ENCODE measurements at places on chromosomes 5 and 9. TPM values are rescaled to one million over a fixed set of nuclear protein-coding genes. Genes with fewer than 3 reads are reported as not detected.

DNA sequence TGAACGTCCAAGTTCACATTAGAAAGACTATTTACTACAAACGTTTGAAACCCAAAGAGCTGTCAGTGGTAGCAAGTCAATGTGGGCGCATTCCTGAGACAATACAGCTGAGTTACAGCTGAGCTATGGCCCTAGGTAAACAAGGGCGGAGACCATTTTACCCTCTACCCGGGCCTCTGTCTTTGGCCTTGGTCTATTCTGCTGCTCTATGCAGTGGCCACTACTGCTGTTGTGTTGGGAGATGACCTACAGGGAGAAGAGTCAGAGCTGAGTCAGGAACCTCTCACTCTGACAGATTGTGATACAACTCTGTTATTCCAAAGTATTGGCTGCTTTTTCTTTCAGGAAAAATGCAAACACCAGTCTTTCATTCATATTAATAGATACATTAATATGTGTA, 700.6 kb downstream of the SEMA5A start:
- peak; percentile 29 for DNase-seq

Gene RMI1
- total RNA-seq: 6.6 TPM

Gene LCN15
- not detected for total RNA-seq

Gene SH3TC2
- 9.3 TPM for total RNA-seq

- no peak for DNase-seq
Observed at GRCh38 chr9:93600504-93600903, 24.1 kb downstream of the PHF2 start.

Gene CBY3
- not detected for total RNA-seq

DNA sequence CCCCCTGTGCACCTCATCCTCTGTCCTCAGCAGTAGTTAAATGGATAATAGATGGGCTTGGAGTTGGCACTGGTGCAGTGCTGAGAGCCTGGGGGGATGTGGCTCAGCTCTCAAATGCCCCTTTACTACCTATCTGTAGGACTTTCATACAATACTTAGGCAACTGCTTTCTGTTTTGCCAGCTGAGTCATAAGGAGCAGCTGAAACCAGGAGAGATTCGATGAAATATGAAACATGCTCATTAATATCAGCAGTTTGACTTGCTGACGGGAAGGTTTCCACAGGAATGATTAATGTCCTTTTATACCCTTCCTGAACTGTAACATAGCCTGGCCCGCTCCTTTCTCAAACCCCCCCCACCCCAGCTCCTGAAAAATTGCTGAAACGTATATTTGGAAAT, 142.6 kb downstream of the SAXO1 start:
- DNase-seq: peak; percentile 44

Gene SHISAL2B
- not detected for total RNA-seq

DNA sequence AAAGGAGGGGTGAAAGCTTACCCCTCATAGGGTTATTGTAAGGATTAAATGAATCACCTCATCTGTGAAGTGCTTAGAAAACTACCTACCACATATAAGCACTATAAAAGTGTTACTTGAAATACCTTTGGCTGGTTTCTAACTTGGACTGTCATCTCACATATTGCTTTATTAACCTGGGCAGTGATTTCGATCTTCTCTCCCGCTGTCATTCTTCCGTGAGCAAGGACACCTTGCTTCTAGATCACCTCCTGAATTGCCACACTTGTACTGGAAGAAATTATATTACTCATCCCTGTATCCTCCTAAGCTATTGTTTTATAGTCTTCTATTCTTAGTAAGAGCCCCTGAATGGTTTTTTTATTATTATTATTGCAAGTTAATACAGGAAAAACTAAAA, 34.0 kb upstream of the GRAMD2B start:
- no peak for DNase-seq

DNA sequence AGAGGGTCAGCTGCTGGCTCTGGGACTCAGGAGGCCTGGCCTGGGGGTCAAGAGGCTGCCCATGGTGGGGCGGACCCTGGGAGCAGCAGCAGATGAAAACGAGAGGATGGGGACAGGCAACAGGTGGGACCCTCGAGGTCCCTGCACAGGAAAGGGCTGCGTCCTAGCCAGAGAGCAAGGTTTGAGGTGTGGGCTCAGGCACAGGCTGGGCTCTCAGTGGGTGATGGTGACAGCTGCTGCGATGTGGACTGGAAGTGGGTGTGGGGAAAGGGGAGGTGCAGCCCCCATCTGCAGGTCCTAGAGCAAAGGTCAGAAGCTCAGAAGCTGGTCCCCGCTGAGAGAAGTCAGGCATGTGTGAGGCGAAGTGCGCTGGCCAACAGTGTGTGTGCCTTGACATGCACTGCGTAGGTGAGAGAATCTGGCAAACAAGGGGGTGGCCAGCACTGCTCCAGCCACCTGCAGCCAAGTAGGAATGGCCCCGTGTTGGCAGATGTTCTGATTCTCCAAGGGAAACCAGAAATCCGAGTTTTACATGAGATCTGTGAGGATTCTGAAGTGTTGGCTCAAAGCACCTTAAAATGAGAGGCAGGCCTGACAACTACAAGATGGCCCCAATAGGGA, 85.7 kb downstream of the COL23A1 start:
- no peak for DNase-seq

DNA sequence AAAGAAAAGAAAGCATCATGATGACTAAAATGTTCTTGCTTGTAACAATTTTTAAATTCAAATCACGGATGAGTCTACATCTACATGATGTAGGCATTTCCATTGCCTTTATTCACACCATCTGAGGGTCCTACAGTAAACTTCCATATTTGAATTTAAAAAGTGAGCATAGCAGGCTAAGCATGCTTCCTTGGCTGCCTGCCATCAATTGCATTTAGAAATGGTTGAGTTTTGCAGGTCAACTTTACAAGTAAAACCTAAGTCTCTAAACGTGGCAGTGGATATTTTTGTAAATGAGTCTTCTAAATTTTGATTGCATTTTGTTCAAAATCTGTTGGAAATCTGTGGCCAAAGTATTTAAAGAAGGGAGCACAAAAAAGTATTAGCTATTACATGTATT, 136.5 kb upstream of the PTCH1 start:
- DNase-seq: no peak

Gene EPB41L4A
- total RNA-seq: under 0.01 TPM

DNA sequence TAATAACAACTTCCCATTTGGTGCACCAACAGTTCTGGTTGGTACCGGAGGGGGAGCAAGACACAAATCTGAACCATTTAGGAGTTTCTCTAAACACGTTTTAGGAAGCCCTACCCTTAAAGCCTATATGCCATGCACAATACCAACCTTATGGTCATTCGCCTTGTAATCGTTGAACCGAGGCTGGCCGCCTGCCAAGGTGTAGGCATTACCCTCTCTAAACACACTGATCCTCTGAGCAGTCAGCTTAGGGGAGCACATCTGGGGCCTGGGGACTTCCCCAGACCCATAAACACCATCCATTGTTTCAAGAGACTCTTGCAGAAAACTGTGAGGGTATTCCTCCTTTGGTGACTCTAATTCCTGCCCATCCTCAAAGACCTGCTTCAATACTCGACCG, 328 bp downstream of the GRXCR2 start:
- no peak for DNase-seq

Gene ROR2
- total RNA-seq: 0.12 TPM

Gene PCDHGA1
- 3.3 TPM for total RNA-seq

GRCh38 chr5:4570047-4570995, 569.8 kb upstream of the ADAMTS16 start:
- DNase-seq: peak; percentile 69

GRCh38 chr9:98555651-98556465, 152.9 kb downstream of the GABBR2 start:
- no peak for DNase-seq

GRCh38 chr5:33611877-33612276, 171.1 kb downstream of the TARS1 start:
- DNase-seq: peak; percentile 39

Gene BTNL3
- total RNA-seq: not detected

Gene SCGB3A2
- not detected for total RNA-seq

GRCh38 chr9:23162789-23163188, 663.3 kb downstream of the ELAVL2 start:
- DNase-seq: no peak

Gene PCDHB3
- 0.12 TPM for total RNA-seq

DNA sequence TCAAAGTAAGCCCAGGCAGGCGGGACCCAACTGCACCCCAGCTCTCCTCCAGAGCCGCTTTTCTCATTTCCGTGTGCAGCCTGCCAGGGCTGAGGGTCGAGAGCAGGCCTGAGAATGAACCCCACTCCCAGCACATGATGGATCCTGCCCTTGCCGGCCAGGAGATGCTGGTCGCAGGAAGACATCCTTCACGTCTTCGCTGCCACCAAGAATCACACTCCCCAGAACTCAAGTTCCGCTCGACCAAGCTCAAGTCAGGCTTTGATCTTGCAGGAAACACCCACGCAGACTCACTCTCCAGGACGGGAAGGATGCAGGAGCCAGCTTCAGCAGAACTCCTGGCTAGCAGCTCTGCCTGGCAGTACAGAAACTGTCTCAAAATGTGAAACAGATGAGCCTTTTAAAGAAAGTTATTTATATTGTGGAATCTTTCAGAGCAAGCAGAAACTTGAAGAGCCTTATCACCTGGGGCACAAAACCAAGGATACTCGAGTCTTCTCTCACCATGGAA, 102.4 kb downstream of the ROR2 start:
- DNase-seq: no peak

All from RPMI7951 (cell line).